ENCODE measurements at places on chromosomes 4 and X.

GRCh38 chr4:27271555-27271954, 410.9 kb downstream of the STIM2 start:
- no peak for DNase-seq

GRCh38 chr4:83932750-83933391, 397.0 kb downstream of the GPAT3 start:
- DNase-seq: no peak

- DNase-seq: no peak
Observed at GRCh38 chr4:136690360-136690759, 841.9 kb downstream of the PCDH18 start.

- no peak for DNase-seq
Observed at GRCh38 chr4:139866276-139866962, 200.8 kb downstream of the MGST2 start.

GRCh38 chr4:48032721-48033120, 16.1 kb downstream of the NIPAL1 start:
- no peak for DNase-seq

All from CD4-positive, alpha-beta T cell treated with Interleukin-15 for 4 hours (primary cell).